Memory B cell (primary cell): ENCODE measurements at places on chromosomes 7 and 10.

GRCh38 chr10:89466599-89467035, 52.2 kb downstream of the IFIT5 start:
- no peak for DNase-seq

- DNase-seq: no peak
Observed at GRCh38 chr7:147418966-147419365, 1171.6 kb upstream of the C7orf33 start.

- DNase-seq: no peak
Observed at GRCh38 chr10:90977855-90978486, 57.1 kb upstream of the ANKRD1 start.

DNA sequence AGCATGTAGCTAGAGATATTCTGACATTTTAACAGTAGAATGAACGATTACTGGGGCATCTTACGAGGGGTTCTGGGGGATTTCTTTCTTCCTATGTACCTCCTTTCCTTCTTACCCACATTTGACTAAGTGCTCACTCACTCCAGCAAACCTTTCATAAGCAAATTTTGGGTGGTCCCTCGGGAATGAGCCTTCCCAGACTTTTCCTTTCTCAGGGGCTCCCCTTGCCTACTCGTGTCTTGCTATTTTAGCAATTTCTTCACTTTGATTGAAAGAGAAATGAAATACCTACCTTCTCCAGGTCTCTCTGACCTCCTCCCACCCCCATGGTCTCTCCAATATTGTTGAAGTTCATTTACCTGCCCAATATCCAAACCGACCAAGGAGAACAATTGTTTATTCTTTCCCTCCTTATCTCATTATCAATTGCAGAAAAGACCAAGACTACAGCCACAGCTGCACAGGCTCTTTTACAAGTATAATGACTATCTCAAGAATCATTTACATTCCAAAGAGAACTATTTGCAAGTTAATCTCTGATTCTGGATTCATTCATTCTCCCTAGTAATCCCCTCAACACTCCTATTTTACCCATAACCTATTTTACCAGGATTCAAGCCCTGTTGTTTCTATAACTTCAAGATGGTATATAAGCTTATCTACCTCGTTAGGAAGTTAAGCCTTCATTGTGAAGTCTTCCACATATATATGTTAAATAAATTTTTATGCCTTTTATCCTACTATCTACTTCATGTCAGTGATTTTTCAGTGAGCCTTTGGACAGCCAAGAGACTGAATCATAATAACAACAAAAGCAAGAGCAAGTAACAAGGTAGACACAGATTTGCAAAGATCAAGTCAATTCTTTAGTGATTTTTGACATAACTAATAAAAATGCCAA, 480.6 kb downstream of the IPMK start:
- DNase-seq: no peak

DNA sequence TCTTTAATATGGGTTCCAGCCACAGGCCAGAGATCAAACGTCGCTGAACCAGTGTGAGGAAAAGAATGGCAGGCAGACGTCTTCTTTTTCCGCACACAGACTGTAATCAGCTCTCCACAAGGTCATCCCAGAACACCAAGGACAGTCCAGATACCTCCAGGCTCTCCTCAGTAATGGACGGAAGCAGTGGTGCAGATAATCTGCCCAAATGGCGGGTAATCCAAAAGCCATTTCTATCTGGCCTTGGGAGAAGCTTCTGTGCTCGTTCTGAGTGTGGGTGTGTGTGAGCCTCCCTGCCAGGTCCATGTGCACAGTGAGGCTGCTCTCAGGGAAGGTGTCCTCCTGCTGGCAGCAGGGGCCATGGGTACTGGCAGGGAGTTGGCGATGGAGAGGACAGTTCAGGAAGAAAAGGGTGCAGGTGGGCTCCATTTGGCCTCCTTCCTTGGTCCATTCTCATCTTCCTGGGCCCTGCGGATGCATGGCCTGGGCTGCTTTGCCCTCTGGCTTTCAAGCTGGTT, 15.6 kb upstream of the TEX36 start:
- no peak for DNase-seq

DNA sequence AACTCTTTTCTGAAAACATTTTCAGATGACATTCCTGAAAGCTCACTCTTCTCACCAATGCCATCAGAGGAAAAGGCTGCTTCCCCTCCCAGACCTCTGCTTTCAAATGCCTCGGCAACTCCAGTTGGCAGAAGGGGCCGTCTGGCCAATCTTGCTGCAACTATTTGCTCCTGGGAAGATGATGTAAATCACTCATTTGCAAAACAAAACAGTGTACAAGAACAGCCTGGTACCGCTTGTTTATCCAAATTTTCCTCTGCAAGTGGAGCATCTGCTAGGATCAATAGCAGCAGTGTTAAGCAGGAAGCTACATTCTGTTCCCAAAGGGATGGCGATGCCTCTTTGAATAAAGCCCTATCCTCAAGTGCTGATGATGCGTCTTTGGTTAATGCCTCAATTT, 16.5 kb downstream of the ANLN start:
- no peak for DNase-seq

- no peak for DNase-seq
Observed at GRCh38 chr7:4260867-4261600, 421.1 kb upstream of the FOXK1 start.

GRCh38 chr7:18212758-18213157, 185.1 kb upstream of the PRPS1L1 start:
- DNase-seq: no peak

- no peak for DNase-seq
Observed at GRCh38 chr10:716821-717220, 27.4 kb upstream of the DIP2C start.

DNA sequence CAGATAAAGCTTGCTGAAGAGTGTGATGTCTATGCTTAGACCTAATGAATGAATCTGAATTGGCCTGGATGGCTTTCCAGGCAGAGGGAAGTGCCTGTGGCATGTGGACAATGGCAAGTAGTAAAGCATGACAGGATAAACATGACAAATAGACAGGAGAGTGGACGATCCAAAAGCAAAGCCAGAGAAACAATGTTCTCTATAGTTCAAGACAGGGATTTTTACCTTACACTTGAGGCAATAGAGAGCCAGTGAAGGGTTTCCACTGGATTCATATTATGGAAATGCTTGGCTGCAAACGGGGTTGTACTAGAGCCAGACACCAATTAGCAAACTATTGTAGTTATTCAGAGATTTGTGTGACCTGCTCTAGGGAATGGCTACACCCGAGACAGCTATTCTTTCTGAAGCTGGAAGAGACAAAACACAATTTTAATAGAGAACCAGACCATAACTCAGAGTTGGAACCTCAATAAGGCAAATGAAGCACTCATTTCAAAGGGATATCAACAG, 2.3 kb downstream of the AGMO start:
- DNase-seq: no peak

- no peak for DNase-seq
Observed at GRCh38 chr7:3260401-3260715, 40.7 kb upstream of the SDK1 start.

- no peak for DNase-seq
Observed at GRCh38 chr10:60394446-60394845, 4.8 kb upstream of the ANK3 start.

DNA sequence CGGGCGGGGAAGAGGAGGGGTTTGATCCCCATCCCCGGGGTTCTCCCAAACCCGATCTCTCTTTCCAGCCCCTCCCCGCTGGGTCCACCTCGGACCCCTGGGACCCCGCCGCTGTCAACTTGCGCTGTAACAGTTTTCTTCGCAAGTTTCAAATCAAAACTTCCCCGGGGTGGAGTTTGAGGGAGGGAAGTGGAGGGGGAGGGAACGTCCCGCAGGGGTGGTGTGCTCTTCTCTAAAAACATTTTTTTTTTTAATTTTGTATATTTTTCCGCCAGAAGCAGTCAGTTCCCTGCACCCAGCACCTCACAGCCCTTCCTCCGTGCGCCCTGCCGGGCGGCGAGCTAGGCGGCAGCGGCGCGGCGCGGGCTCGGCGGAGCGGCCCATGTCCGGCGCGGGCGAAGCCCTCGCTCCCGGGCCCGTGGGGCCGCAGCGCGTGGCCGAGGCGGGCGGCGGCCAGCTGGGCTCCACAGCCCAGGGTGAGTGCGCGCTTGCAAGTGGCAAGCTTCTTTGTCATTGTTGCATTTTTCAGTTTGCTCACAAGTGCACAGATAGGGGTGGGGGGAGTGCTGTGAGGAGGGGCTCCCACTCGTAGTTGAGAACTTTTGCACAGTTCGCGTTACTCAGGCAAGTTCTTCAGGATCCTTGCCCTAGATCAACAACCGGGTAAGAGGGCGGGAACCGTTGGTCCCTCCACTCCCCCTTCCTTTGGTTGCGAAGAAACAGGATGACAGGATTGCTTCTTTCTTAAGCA, 933 bp downstream of the MDFIC start:
- no peak for DNase-seq

GRCh38 chr10:128922172-128922571, 544.9 kb upstream of the MGMT start:
- no peak for DNase-seq

GRCh38 chr10:81200801-81201200, 663.1 kb downstream of the SH2D4B start:
- DNase-seq: no peak

- DNase-seq: no peak
Observed at GRCh38 chr7:137958470-137959431, 43.1 kb downstream of the CREB3L2 start.

- no peak for DNase-seq
Observed at GRCh38 chr7:118918556-118918955, 694.1 kb downstream of the ANKRD7 start.

GRCh38 chr7:104240401-104240800, 32.6 kb upstream of the ORC5 start:
- no peak for DNase-seq

GRCh38 chr10:69319841-69320316, 41.6 kb downstream of the HK1 start:
- DNase-seq: no peak

DNA sequence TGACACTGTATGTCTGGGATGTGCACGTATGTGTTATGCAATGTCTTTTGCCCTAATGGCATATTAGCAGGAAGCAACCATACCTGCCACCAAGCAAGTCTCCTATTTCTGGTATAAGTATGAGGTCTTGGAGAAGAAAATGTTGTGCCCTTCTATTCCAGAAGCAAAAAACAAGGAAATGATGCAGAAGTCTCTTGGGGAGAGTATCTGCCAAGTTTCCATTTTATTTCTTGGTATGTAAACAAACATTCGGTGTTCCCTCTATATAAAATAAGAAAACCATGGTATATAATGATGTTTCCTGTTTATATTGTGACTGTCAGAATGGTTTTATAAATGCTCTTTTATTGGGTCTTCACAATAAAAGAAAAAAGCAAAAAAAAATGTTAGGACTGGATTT, 19.3 kb upstream of the MYO3A start:
- no peak for DNase-seq

DNA sequence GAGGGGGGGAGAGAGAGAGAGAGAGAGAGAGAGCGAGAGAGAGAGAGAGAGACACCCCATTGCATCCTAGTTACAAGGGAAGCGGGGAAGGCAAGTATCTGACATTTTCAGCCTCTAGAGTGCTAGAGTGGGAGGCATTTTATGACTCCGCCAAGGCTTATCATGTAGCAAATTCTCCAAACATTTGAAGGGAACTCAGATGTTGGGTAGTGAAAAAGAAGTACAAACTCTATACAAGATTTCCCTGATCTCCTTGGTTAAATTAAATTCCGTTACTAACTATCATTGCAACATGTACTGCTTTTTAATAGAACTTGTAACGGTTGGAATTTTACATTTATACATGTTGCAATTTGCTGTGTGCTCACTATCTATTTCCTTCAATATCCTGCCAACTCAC, 83.4 kb upstream of the FAM3C start:
- DNase-seq: no peak
